Spleen (tissue), 13 donors: ENCODE measurements at places on chromosomes 3 and 15.

- DNase-seq = no peak
These were observed 138.4 kb downstream of the RSRC1 start for GRCh38 chr3:158248261-158248660.

DNA sequence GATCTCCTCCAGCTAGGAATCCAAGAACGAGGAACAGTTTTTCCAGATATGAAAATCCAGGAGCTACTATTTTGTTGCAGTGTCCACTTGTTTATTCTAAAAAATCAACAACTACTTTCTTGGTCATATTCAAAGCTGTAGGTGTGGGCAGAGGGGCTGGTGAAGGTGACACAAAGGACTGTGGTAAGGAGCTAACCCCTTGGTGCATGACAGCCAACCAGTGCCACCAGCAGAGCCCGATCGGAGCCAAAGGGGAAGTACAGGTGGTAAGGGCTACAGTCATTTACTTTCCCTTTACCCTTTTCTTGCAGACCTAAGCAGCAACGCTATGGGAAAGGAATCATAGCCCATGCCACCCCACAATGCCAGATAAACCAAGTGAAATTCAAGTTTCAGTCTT is 30.7 kb downstream of the PLA1A start:
- DNase-seq = no peak

GRCh38 chr3:167940241-167940640 is 155.5 kb downstream of the GOLIM4 start:
- no peak for DNase-seq

DNA sequence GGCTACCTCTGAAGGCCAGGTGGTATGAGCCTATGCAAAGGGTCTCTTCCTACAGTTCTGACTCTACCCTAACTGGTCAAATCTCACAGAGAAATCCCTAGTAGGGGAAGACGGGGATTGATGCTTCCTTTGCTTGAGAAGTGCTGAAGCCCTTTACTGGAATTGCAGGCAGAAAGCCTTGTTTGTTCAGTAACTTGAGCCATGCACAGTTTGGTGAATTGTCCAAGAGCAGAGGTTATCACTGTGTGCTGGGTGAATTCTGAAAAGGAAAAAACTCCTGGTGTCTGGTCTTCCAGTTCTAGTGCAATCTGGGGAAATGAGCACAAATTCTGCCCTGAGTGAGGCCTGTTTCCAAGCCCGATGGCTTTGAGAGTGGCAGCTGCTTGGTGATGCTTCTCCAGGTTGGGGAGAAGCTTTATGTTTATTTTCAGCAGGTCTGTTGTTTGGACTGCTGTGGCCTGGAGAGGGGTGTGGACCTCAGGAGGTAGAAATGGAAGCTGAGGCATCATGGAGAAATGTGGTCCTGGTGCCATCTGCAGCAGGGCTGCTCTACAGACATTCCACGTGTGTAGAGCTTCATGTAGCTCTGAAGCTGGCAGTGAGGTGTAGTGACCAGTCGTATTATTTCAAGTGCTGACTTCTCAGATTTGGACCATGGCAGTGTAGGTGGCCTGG is 60.9 kb downstream of the ARNT2 start:
- no peak for DNase-seq

DNA sequence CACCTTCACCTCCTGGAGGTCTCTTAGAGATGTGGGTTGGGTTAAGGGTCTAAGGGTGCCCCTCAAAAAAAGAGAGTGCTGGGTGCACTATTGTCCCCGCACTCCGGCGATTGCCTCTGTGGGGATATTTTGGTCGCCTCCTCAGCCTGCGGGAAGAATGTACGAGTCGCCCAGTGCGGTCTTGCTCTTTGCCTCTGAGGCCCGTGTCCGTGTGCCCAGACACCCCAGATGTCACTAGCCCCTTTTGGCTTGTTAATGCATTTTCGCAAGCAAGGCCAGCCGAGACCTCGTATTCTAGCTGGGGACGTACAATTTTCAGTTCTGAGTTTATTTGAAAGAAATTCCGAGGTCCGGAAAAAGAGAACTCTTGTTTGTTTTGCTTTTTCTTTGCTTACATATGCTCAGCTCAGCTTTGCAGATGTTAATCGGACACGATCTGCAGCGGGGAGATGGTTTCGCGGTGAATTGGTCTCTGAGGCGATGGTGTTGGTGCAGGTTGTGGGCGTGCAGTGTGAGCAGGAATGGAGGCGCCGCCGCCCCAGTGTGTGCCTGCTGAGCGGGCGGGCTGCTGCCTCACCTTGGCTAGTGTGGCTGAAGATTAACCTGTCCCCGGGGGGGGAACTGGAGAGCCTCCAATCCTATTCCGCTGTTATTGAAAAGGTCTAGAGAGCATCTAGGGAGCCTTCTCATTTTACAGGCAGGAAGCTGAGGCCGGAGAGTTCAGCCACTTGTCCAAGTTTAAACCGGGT is 1.4 kb downstream of the ST6GAL1 start:
- peak; percentile 92 for DNase-seq

- DNase-seq = no peak
These were observed 68.6 kb downstream of the ARPP21 start for GRCh38 chr3:35707904-35708303.

- DNase-seq = no peak
These were observed 470.3 kb downstream of the CNTN4 start for GRCh38 chr3:2568929-2569328.

DNA sequence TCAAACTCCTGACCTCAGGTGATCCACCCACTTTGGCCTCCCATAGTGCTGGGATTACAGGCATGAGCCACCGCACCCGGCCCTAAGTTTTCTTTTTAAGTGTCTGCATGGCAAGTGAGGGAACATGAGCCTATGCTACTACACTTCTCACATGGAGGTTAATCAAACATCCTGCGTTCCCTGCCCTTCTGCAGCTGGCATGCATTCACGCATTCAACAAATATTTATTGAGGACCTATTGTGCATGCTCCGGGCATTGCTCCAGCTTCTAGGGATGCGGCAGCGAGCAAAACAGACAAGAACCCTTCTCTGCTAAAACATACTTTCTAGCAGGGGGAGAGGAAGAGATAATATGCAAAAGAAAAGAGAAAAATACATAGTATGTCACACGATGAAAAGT is 42.6 kb upstream of the ACKR4 start:
- no peak for DNase-seq

DNA sequence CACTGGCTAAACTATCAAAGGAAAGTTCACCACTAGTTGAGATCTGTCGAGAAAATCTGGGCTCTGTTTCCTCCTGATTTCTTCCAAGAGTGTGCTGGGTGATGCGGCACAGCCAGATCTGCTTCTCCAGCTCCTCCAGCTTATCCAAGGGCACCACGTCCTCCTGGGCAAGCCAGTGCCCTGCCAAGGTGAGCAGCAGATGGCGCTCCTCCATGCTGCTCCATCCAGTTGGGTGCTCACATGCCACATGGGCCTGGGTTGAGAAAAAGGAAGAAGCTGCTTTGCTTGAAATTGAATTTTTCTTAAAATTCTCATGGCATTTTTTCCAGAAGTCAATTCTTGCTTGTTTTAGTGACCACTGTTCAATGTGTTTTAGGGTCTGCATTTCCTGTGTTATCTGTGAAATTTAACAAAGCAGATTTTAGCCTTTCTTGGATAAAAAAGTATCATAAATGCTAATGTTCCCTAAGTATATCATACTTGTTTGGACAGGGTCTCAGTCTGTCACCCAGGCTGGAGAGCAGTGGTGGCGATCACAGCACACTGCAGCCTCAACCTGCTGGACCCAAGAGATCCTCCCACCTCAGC is 47.3 kb downstream of the EIF3J start:
- DNase-seq = peak; percentile 84

DNA sequence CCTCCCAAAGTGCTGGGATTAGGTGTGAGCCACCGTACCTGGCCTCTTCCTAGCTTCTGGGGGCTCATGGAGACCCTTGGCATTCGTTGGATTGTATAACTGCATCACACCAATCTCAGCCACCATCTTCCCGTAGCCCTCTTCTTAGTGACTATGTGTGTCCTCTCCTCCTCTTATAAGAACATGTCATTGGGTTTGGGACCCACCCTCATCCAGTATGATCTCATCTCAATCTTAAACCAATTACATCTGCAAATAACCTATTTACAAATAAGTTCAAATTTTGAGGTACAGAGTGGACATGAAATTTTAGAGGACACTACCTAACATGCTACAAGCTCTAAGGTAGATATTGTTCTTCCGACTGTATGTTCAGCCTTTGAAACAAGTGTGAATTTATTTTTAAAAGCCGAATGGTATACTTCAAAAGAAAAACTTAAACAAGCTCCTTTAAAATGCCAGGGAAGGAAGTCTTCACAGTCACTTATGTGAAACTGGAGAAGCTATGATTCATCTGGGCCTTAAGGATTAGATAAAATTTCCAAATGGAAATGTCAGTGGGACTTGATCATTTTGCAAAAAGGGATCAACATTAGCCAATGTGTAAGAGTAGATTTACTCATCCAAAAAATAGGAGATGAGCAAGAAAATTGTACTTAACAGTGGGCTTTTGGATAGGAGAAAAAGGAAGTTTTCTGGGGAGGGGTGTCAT is 225.7 kb downstream of the MEX3B start:
- DNase-seq = no peak

DNA sequence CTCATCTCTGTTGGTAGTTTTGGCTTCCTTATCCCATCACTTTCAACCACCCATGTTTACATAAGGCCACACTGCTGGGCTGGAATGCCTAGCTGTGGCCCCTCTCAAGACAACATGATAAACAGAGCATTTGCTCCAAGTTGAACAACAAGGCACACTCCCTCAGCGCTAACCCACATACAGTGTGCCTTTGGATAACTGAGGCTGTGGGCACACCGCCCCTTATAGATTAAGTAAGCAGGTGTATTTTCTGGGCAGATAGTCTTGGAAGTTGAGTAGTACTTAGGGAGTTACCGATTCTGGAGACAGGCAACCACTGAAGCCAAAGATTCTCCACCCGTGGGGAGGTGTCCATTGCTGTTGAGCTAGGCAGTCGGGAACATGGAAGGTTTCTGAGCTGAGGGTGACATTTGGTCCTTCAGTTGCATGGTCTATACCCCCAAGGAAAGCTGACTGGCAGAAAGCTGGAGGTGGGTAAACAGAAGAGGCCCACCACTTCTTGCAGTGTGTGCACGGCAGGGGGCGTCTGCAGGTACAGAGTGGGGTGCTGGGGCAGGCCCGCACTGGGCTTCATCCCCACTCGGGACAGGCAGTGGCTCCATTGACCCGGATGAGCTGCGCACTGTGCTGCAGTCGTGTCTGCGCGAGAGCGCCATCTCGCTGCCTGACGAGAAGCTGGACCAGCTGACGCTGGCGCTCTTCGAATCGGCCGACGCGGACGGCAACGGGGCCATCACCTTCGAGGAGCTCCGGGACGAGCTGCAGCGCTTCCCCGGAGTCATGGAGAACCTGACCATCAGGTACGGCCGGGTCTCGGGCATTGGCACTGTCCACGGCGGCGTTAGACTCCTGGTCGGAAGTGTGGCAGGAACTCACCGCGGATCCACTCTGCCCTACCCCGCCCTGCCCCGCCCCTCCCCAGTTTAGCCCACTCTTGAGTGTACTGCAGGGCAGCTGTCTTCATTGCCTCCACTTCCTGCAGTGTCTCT is 16.8 kb downstream of the NOX5 start:
- DNase-seq = peak; percentile 87

DNA sequence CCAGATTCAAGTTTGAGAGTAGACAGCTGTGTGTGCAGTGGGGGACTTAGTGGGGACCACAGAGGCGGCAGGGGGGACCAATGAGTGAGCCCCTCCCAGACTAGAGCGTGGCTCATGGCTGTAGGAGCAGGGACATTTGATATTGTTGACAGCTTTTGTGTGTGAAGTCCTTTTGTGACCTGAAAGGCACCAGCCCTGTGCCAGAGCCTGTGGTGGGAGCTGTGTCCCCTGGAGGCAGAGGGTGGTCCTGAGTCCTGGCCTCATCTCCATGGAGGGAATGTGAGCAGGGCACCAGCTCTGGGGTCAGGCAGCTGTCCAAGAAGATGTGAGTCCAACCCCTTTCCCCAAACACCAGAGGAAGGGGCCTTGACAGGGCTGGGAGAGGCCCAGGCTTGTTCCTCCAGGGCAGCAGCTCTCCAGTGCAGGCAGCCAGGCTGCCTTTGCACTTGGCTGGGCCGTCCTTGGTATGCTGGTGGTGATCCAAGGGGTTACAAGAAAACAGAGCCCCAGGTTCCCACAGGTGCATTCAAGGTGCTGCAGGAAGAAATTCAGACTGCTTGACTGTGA is 10.1 kb upstream of the C3orf22 start:
- DNase-seq = no peak

DNA sequence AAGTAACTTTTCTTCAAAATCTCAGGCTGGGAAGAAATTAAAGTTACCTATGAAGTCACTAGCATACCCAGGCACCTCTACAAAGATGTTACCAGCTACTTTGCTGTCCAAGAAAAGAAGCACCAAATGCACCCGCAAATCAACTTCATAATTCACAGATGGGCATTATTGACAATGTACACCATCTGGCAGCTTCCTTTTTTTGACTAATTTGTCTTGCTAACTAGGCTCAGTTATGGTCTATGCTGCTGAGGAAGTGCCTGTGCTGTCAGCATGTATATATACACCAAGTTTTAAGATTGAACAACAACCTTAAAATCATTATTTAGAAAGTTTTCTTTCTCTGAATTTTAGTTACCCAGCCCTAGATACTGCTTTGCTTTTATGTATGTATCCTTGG is 93.8 kb downstream of the NSUN3 start:
- DNase-seq = no peak

GRCh38 chr3:122969585-122970469 is 57.7 kb downstream of the SEMA5B start:
- no peak for DNase-seq

DNA sequence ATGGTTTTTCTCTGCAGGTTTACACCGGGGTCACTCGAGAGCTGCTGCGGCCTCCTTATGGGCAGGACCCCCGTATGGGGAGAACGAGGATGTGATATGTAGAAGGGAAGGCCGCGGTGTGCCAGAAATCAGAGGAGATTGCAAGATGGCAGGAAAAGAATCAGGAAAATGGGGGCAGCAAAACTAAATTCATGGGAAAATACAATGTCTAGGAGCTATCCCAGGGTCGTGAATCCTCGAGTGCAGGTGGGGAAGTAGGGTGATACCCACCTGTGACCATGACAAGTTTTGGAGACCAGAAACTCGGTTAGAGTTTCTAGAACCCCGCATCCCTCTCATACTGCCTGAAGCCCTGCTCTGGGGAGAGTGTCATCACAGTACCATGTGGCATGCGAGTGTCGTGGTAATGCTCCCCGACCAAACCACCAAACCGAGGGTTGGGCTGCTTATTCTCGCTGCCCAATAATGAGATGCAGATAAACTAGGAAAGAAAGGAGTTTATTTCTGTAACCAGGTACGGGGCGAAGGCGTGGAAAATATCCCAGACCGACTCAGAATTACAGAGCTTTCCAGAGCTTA is 781 bp downstream of the TRNT1 start:
- peak; percentile 72 for DNase-seq

- DNase-seq = no peak
These were observed 58.9 kb upstream of the GATA2 start for GRCh38 chr3:128551867-128552266.

GRCh38 chr3:106117490-106117858 is 248.7 kb upstream of the CBLB start:
- DNase-seq = no peak

- peak; percentile 91 for DNase-seq
These were observed 42.9 kb upstream of the PLCL2 start for GRCh38 chr3:16841904-16842271.

GRCh38 chr3:146970236-146970635 is 365.1 kb upstream of the PLSCR5 start:
- no peak for DNase-seq
